ENCODE measurements at places on chromosomes 4 and X. TPM values are rescaled to one million over a fixed set of nuclear protein-coding genes. Genes with fewer than 3 reads are reported as not detected.
A peak's percentile ranks its signal among the peaks of the same experiment; 100 is the strongest.

The TMEM156 gene
- 11.7 TPM for total RNA-seq

The TBC1D8B gene
- total RNA-seq, result 1.2 TPM

The CD38 gene
- total RNA-seq, result 40.3 TPM

The TRIM60 gene
- not detected for total RNA-seq

The SOWAHD gene
- total RNA-seq, result 0.14 TPM

The ESX1 gene
- not detected for total RNA-seq

The ATP6AP2 gene
- 51.2 TPM for total RNA-seq

The TLR3 gene
- not detected for total RNA-seq

GRCh38 chr4:155444721-155445120, 68.0 kb upstream of the MAP9 start:
- no peak overlapping the region for H3K27ac ChIP-seq
- peaks cover 17% of the 10 kb centered on the region for H3K27me3 ChIP-seq
- no peak overlapping the region for H3K4me3 ChIP-seq
- H3K36me3 ChIP-seq, result no peaks in the 10 kb centered on the region
- peaks cover 3% of the 10 kb centered on the region for H3K4me1 ChIP-seq

DNA sequence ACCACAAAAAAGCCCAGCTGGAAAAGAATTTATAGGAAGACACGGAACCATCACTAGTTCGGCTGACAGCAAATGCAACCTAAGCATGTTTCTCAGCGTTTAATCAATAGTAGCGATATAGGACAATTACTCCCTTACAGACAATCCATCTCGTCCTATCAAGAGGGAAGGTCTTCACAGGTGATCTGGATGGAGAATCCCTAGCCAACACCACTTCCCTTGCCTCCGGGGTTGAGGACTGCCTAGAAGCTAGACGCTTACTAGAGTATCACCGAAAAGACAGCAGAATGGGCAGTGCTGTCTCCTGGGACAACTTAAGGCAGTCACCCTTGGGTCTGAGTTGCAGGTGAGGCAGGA, 32.1 kb upstream of the MAML3 start:
- H3K36me3 ChIP-seq, result no peaks in the 10 kb centered on the region
- no peaks in the 10 kb centered on the region for H3K4me1 ChIP-seq
- H3K4me3 ChIP-seq, result no peak overlapping the region
- peaks cover 3% of the 10 kb centered on the region for H3K27me3 ChIP-seq
- no peak overlapping the region for H3K27ac ChIP-seq

- H3K36me3 ChIP-seq, result peaks cover 5% of the 10 kb centered on the region
- no peak overlapping the region for H3K4me3 ChIP-seq
- peak; percentile 48 for DNase-seq
- no peak overlapping the region for H3K27ac ChIP-seq
Measured at GRCh38 chr4:122652379-122652778, 31.5 kb upstream of the IL21 start.

GRCh38 chrX:29671421-29671820, 543.9 kb upstream of the MAGEB2 start:
- H3K4me1 ChIP-seq, result no peaks in the 10 kb centered on the region
- H3K27me3 ChIP-seq, result no peaks in the 10 kb centered on the region
- DNase-seq, result no peak
- no peaks in the 10 kb centered on the region for H3K36me3 ChIP-seq
- H3K4me3 ChIP-seq, result no peak overlapping the region

GRCh38 chrX:13990126-13990800, 39.4 kb downstream of the GEMIN8 start:
- no peak for DNase-seq
- H3K4me3 ChIP-seq, result no peak overlapping the region
- no peaks in the 10 kb centered on the region for H3K27me3 ChIP-seq
- H3K27ac ChIP-seq, result no peak overlapping the region
- no peaks in the 10 kb centered on the region for H3K4me1 ChIP-seq

DNA sequence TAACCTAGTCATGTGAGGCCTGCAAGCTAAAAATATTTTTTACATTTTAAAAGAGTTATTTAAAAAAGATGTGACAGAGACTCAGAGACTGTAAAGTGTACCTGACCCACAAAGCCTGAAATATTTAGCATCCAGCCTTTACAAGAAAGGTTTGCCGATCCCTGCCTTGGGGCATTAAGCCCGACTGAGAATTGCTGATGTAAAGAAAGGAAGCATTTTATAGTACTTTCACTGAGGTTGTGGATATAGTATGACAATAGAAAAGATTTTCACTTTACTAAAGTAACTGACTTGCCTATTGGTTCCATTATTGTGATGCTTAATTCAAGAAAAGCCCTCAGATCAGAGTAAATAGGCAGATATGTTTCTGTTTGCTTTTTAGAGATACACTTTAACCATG, 17.0 kb downstream of the STK26 start:
- DNase-seq, result no peak
- peaks cover 35% of the 10 kb centered on the region for H3K4me1 ChIP-seq
- no peak overlapping the region for H3K27ac ChIP-seq
- H3K36me3 ChIP-seq, result peaks cover 6% of the 10 kb centered on the region
- no peak overlapping the region for H3K4me3 ChIP-seq

GRCh38 chr4:140330311-140330900, 43.0 kb upstream of the SCOC start:
- no peak overlapping the region for H3K27ac ChIP-seq
- H3K27me3 ChIP-seq, result no peaks in the 10 kb centered on the region
- no peak for DNase-seq
- no peak overlapping the region for H3K4me3 ChIP-seq
- H3K36me3 ChIP-seq, result no peaks in the 10 kb centered on the region

DNA sequence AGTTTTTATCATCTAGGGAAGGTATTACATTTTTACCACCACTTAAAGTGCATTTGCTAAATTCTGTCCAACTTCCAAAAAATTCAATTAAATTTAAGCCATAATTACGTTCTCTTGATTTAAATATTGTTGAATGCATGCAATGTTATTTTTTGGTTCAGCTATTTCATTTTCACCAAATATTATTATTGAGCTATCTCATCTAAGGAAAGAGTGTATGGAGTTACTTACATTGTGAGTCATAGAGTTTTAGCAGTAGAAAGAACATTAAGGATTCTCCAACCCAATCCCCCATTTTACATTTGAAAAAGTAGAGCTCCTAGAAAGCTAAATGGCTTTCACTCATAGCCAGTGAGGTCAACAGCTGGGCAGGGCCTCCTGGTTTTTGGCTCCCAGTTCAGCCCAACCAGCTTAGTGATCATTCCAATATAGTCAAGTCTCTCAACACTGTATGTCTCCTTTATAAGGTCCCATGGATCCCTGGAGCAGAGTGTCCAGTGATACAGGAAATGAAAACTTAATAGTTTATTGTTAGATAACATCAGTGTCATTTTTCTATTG, 60.5 kb downstream of the NDNF start:
- H3K27ac ChIP-seq, result no peak overlapping the region
- H3K4me1 ChIP-seq, result peaks cover 55% of the 10 kb centered on the region
- no peaks in the 10 kb centered on the region for H3K36me3 ChIP-seq
- no peak overlapping the region for H3K4me3 ChIP-seq

DNA sequence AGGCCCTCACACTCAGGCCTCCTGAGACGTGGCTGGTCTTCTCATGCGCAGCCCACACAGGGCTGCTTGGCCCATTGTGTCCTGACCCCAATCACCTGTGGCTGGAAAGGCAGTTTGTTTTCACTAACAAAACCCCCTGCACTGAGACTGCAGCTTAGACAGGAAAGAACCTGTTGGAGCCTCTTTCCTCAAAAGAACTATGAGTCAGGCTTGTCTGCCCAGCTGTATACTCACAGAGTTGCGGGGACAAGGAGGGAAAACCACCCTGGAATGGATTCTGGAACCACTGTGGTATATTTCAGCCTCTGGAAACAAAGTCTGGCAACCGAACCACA, 5.2 kb upstream of the TMEM156 start:
- H3K27me3 ChIP-seq, result no peaks in the 10 kb centered on the region
- H3K4me1 ChIP-seq, result peaks cover 31% of the 10 kb centered on the region
- no peaks in the 10 kb centered on the region for H3K36me3 ChIP-seq
- H3K4me3 ChIP-seq, result no peak overlapping the region

DNA sequence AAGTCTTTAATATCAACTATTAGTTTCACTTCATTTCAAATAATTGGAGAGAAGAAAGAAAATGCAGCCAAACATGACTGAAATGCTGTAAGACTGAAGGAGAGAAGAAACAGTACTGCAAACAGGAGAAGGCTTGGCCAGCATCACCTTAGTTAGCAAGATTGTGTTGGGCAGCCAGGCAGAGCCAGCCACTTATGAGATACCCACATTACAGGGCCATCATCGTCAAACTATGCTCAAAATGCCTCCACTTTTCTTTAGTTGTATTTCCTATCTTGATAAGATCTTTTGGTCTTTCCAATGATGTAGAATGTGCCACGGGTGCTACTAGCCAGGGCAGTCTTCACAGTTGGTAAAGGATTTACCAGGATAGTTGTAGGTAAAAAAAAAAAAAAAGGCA, 10.9 kb upstream of the IRF2 start:
- H3K4me1 ChIP-seq, result peaks cover 29% of the 10 kb centered on the region
- no peak for DNase-seq
- peaks cover 12% of the 10 kb centered on the region for H3K36me3 ChIP-seq
- no peak overlapping the region for H3K27ac ChIP-seq

- H3K27ac ChIP-seq, result no peak overlapping the region
- H3K27me3 ChIP-seq, result peaks cover 11% of the 10 kb centered on the region
- no peak for DNase-seq
- no peak overlapping the region for H3K4me3 ChIP-seq
- no peaks in the 10 kb centered on the region for H3K36me3 ChIP-seq
- no peaks in the 10 kb centered on the region for H3K4me1 ChIP-seq
Measured at GRCh38 chr4:140686796-140687195, 69.4 kb downstream of the TBC1D9 start.

DNA sequence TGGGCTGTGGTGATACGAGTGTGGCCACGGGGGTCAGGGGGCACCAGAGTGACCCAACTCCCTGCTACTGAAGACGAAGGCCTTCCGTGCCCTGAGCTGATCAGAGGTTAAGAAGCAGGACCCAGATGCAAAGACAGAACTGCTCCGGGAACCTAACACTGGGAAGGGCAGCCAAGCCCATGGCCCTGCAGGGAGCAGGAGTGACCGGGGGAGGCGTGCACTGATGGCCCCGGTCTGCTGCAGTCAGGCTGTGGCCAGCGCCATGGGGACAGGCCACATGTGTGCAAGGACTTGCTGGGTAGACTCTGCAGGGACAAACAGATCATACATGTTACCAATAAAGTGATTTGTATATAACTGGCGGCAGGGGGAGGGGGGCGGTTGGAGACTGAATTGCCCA, 74.6 kb downstream of the ACOX3 start:
- H3K27ac ChIP-seq, result no peak overlapping the region
- H3K27me3 ChIP-seq, result no peaks in the 10 kb centered on the region
- DNase-seq, result no peak

DNA sequence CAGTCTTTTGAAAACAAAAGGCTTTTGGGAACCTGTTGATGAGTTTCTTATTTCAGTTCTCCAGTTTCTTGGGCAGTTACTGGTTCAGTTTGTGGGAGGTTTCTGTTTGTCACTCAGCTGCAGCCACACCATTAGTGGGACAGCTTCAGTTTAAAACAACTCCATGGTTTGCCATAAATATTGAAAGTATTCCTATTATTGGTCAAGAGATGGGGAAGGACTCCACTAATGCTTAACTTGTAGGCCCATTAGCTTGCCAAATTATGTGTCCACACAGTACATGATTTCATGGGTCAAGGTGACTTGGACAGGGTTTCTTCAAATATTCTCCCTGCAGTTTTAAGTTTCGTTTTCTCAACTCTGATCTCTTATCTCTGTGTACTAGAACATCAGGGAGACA, 15.5 kb upstream of the ASIC5 start:
- H3K4me3 ChIP-seq, result no peak overlapping the region
- H3K27ac ChIP-seq, result no peak overlapping the region
- no peaks in the 10 kb centered on the region for H3K4me1 ChIP-seq
- H3K27me3 ChIP-seq, result no peaks in the 10 kb centered on the region
- H3K36me3 ChIP-seq, result no peaks in the 10 kb centered on the region
- DNase-seq, result no peak

DNA sequence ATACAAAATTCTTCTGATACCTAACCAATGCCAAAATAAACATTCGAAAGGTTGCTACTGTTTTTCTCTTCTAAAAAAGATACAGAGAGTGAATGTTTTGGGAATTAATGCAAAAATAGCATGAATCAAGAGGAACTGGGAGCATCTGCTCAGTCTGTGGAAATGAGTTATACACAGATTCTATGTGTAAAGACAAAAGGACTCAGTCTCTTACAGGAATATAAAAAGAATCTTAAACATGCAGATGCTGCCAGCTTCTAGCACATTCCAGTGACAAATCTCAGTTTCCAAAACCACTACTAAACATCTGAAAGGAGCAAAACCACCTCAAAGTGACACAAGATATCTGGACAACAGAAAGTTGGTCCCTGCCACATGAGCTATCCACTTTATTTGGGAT, 55.0 kb downstream of the PAPSS1 start:
- H3K36me3 ChIP-seq, result no peaks in the 10 kb centered on the region
- no peak for DNase-seq
- no peaks in the 10 kb centered on the region for H3K27me3 ChIP-seq
- H3K4me3 ChIP-seq, result no peak overlapping the region

- DNase-seq, result no peak
- H3K36me3 ChIP-seq, result no peaks in the 10 kb centered on the region
- no peak overlapping the region for H3K27ac ChIP-seq
- no peak overlapping the region for H3K4me3 ChIP-seq
- H3K4me1 ChIP-seq, result no peaks in the 10 kb centered on the region
Measured at GRCh38 chr4:57498251-57498650, 388.1 kb upstream of the IGFBP7 start.

DNA sequence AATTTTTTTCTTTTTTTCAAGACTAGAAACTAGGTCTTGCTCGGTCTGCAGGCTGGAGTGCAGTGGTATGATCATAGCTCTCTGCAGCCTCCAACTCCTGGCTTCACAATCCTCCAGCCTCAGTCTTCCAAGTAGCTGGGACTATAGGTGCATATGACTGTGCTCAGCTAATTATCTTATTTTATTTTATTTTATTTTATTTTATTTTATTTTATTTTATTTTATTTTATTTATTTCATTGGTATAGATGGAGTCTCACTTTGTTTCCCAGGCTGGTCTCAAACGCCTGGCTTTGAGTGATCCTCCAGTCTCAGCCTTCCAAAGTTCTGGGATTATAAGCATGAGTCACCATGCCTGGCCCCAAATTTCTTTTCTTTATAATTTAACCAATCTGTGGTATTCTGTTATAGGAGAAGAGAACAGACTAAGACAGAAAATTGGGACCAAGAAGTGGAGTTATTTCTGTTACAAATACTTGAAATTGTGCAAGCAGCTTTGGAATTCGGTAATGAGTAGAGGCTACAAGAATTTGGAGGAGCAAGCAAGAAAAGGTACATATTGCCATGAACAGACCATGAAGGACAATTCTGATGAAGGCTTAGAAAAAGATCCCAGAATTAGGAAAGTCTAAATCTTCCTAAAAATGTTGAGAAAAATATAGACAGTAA, 4.0 kb upstream of the PRDM5 start:
- no peaks in the 10 kb centered on the region for H3K36me3 ChIP-seq
- H3K27ac ChIP-seq, result no peak overlapping the region
- no peak overlapping the region for H3K4me3 ChIP-seq
- H3K4me1 ChIP-seq, result peaks cover 19% of the 10 kb centered on the region
- H3K27me3 ChIP-seq, result peaks cover 17% of the 10 kb centered on the region

GRCh38 chr4:186074189-186074588, 5.2 kb downstream of the TLR3 start:
- H3K4me3 ChIP-seq, result no peak overlapping the region
- H3K27me3 ChIP-seq, result no peaks in the 10 kb centered on the region
- H3K4me1 ChIP-seq, result peaks cover 2% of the 10 kb centered on the region
- no peak for DNase-seq
- H3K36me3 ChIP-seq, result no peaks in the 10 kb centered on the region
